ENCODE measurements at places on chromosomes 12 and 14.

DNA sequence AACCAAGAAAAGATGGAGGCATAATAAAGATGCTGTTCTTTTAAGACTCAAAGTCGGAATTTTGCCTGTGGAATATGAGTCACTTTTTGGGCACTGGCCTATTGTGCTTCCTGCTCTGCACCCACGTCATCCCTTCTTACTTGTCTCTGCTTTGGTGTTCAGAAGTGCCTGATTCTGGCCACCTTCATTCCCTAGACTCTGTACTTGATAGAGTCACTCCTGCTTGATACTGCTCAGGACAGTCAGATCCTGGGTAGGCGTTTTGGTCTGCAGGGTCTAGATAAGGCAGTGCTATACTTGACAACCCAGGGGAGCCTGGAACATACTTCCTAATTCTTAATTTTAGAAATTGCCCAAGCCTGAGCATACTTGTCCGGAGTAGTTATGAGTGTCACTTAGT is 1.9 kb downstream of the LRRK2 start:
- no peak for DNase-seq

- no peak for DNase-seq
Measured at GRCh38 chr14:85824526-85824925, 294.6 kb downstream of the FLRT2 start.

DNA sequence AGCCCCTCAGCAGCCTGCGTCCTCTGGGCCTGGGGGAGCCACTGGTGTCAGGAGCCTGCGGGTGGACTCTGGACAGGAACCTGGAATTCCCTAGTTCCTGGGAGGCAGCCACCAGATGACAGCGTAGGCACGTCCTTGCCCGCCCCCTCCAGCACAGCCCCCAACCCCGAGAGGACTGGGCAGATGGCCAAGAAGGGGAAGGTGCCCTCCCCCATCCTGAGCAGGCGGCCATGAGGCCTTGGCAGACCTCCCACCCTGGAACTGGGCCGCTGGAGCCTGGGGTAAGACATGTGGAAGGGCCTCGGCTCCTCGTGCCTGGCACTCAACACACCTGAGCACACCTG is 60.4 kb upstream of the FBRSL1 start:
- no peak for DNase-seq

- no peak for DNase-seq
Measured at GRCh38 chr12:3536096-3536875, 45.3 kb downstream of the PRMT8 start.

DNA sequence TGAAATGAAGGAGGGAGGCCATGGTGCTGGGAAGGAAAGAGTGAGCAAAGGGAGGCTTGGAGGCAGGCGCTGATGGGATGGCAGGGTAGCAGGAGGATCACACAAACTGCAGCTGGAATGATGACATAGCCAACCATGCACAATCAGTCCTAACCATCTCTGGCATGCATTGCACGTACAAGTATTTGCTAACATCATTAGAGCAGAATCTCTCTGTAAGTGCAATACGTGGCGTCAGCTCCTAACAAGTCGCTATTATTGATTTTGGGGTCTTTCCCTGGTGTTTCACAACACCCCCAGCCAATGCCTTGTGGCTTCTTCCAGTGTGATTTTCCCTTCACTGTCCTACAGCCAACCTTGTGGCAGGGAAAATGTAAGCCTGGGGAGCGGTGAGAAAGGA is 18.5 kb downstream of the BDKRB1 start:
- no peak for DNase-seq

GRCh38 chr12:89211456-89211855 is 140.8 kb downstream of the DUSP6 start:
- no peak for DNase-seq

DNA sequence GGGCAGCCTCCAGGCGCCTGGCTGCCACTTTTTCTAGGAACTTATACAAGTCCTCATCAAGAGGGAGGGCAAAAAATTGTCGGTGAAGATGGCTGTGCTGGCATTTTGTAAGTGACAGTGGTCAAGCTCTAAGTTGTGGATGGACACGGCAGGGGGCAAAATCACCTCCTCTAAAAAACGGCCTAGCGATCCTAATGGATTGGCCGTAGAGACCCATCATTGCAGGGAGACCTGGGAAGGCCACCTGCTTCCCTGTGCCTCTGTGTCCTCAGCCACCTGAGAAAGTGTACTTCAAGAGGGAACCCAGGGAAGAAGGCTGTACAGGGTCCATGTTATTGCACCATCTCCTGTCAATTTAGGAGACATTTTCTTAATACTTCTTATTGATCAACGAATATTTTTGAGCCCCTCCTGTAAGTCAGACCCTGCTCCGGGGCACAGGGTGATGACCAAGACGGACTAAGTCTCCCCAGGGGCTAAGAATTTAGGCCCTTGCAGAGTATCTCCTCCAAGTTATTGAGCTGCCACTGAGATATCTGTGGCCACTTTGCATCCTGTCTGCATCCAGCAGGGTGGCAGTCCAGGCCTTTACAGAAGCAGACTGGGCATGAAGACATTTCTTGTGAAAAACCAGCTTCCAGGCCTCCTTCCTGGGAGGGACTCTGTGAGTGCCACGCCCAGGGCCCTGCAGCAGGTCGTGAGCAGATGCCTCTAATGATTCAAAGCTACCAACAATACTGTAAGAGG is 40.5 kb downstream of the PSMA6 start:
- DNase-seq: no peak

- DNase-seq: no peak
Measured at GRCh38 chr12:124120739-124121138, 147.7 kb downstream of the ZNF664 start.

GRCh38 chr12:115341442-115341841 is 657.5 kb upstream of the TBX3 start:
- DNase-seq: no peak

DNA sequence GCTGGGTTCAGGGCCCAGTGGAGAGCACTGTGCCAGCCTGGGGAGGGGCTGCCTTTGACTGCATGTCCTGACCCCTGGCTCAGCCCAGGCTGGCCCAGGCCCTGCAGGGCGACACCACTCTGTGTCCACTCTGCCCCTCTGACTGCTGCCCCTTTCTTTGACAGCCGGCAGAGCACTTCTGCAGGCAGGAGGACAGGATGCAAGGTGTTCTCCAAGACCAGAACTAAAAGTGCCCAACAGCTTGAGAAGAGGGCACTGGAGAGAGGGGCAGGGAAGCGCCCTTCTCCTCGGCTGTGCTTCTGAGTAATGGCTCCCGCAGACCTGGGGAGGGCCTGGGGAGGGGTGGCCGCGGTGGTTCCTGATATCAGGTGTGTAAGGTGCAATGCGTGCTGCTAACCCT is 72.7 kb downstream of the WDR20 start:
- DNase-seq: no peak

GRCh38 chr14:104087981-104088850 is 2.7 kb downstream of the ASPG start:
- DNase-seq: no peak

Data from stimulated activated naive B cell treated with anti-CD40 and anti-IgM and Interleukin-4, amounts not matched to agents 10 μg/mL and 1 μg/mL and 100 μg/mL, for 72 hours (primary cell).